ENCODE measurements at places on chromosomes 1 and 21. TPM values are rescaled to one million over a fixed set of nuclear protein-coding genes. Genes with fewer than 3 reads are reported as not detected.

Gene DARS2
- 9.1 TPM for total RNA-seq

Gene SH3GLB1
- 28.6 TPM for total RNA-seq

Gene SAMSN1
- 8.0 TPM for total RNA-seq

Gene OLIG1
- not detected for total RNA-seq

Gene GSTM5
- total RNA-seq: 183 TPM

Gene TP73
- total RNA-seq: 0.79 TPM

Gene PLPP3
- total RNA-seq: 171 TPM

Gene NBPF3
- total RNA-seq: 9.5 TPM

Gene IQCC
- 2.5 TPM for total RNA-seq

Gene CD2
- total RNA-seq: 0.30 TPM

Gene COL18A1
- total RNA-seq: 353 TPM

Gene OR2L5
- total RNA-seq: 0.23 TPM

Gene PRR9
- not detected for total RNA-seq

- DNase-seq: no peak
These were observed 655 bp upstream of the KIRREL1 start for GRCh38 chr1:157992833-157993146.

DNA sequence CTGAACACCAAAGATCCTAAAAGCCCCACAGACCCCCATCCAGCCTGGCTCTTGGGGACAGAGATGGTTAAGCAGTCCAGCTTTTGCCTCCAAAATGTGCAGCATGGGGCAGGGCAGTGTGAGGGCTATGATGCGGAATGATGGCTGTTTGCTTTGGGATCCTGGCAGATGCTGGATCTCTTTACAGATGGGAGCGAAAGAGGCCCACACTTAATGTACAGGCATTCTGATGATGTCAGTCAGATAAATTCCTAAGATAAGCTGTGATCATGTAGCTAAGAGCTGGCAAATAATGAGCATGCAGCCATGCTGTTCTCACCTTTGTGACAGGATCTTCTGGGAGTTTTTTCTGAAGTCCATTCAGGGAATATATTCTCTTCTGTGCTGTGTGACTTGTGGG, 17.6 kb upstream of the KCNQ4 start:
- no peak for DNase-seq

DNA sequence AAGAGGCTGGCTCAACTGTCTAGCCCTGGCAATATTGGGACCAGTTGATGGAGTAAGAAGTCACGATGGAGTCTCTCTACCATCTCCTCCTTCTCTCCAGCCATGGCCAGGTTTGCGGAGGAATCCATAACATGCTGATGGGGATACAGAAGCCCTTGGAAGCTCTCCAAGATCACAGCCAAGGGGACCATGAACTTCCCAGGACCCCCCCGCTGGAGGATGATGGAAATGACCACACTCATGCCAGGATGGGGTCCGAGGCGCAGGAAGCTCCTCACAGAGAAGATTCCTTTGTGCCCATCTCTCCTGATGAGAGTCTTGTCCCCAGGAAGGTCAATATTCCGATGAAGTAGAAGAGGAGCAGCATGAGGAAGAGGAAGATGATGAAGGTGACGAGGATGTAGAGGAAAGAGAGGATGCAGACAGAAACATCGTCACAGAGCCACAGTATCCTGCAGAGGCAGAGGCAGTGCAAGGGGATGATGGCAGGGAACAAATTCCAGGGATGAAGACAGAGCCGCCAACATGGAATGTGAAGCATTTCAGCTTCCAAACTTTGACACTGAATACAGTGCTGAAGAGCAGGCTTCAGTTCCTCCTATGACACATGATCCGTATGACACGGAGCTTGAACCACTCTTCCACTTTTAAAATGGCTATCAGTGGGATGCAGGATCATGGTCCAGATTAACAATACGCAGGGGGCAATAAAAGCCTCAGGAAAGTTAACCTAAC, 57.9 kb upstream of the EDN2 start:
- DNase-seq: no peak

- DNase-seq: no peak
These were observed 703 bp downstream of the AMIGO1 start for GRCh38 chr1:109508873-109509175.

DNA sequence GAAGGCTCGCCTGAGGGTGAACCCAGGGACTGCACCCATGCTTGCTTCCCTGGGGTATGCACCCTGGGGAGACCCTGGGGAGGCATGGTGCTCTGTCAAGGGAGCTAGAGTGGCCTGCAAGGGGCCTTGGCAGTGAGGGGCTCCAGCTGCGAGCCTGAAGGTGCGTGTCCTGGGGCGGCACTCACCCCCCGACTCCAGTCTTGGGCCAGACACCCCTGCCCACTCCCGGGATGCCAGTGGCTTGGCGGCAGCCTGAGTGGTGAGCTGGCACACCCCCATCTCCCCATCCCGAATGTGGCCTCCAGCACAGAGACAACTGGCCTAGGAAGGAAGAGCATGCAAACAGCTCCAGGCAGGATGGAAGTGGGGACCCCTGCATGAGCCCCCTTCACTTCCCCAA, 2.6 kb downstream of the SUMO3 start:
- DNase-seq: no peak

DNA sequence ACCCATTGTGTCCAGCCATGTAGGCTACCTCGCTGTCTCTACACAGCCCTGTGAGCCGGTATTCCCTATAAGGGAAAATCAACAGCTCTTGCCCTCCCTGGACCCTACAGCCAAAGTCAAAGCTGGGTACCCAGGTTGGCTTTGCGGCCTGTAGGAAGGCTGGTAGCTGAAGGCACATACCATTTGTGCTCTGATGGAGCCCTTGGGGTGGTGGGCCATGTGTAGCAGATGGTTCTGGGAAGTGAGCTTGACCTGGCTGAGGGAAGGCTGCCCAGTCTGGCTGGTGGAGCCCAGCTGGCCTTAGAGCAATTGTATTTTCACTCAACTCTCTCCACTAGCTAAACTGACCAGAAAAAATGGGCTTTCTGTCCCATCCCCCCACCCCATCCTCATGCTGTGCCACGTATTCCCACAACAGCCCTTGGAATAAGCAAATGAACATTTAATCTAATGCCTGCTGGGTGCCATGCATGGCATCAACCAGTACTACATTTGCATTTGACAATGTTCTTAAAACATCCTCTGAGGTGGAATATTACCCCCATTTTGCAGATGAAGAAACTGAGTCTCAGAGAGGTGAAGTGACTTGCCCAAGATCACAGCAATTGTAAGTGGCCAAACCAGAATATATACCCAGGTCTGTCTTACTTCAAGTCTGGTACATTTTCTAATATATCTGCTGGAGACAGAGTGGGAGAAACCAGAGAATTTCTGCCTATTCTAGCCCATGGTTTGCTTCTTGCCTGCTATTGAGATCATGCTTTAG, 56.8 kb downstream of the NDUFS5 start:
- DNase-seq: peak; percentile 24

GRCh38 chr1:213962508-213962907, 25.3 kb upstream of the PROX1 start:
- no peak for DNase-seq

DNA sequence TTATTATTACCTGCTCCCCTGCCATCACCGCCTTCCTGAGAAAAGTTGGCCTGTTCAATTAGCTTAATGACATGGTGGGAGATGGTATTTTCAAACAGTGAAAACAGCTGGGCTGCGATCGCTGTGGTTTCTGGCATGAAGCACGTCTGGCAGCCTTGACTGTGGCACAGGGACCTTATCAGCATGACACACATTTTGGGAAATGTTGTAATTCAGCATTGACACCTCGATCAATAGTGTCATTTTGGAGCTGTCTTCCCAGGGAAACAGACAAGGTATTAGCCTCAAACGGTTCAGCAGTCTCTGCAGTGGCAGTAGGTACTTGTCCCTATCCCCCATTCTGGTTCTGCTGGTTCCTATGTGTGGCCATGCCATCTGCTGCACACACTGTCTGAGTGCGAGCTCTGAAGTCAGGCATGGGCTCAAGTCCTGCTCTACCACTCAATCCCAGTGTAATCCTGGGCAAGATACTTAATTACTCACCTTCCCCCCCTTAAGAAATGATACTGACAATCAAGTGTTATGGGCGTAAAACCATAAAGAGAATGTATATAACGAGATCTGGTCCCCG, 154.5 kb upstream of the KCND3 start:
- DNase-seq: no peak

GRCh38 chr1:205678286-205679111, 1.8 kb downstream of the SLC45A3 start:
- DNase-seq: peak; percentile 54

- DNase-seq: no peak
These were observed 42.4 kb downstream of the DHCR24 start for GRCh38 chr1:54844564-54844963.

- no peak for DNase-seq
These were observed 26.2 kb upstream of the C1orf105 start for GRCh38 chr1:172394141-172394751.

- no peak for DNase-seq
These were observed 104.2 kb upstream of the IPO9 start for GRCh38 chr1:201724766-201725118.

- no peak for DNase-seq
These were observed 113.4 kb upstream of the ATP1A1 start for GRCh38 chr1:116259663-116260062.

GRCh38 chr1:36099681-36100341, 11.1 kb downstream of the ADPRS start:
- DNase-seq: peak; percentile 81

DNA sequence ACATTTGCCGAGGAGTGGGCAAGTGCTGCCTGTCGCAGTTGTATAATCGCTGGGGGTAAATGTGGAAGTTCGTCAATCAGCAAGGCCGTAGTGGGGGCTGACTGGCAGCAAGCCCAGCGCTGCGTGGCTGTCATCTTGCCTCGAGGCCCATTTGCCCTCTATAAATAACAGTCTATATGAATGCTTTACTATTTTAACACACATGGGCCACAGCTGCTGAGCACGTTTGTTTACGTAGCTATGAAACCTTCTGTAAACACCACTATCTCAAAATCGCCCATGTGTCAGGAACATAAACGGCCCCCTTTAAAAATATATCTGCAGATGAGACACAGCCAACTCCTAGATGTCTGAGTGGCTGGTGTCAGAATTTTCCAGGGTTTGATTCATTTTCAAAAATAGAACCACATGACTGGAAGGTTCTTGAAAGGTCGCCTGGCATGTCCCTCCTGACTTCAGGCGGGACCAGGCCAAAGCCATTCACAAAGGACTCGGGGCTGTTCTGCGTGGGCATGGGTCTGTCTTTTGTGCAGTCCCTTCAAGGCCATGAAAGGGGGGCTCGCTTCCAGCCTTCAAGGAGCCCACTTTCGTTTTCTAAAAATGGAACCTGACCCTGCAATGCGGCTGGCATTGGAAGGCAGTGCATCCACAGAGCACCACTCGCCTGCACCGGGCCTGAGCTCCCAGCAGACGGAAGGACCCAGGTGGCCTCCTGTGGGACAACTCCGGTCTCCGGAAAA, 205.5 kb downstream of the KCNJ6 start:
- no peak for DNase-seq

- no peak for DNase-seq
These were observed 52.8 kb downstream of the NRIP1 start for GRCh38 chr21:15011967-15012366.

DNA sequence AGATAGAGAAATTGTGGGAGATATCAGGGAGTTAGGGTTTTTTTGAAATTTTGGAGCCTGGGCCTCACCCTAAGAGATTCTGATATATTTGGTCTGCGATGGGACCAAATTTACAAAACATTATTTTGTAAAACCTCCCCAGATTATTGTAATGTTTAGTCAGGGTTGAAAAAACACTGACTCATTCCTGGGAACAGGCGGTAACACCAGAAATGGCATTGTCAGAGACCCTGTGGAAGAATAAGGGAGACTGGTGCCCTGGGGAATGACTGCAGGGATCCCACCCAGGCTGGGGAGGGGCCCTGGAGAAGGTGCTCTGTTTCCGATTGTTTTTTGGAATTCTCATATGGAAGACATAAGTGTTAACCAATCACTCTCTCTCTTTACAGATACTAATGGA, 13.1 kb upstream of the STRIP1 start:
- no peak for DNase-seq

DNA sequence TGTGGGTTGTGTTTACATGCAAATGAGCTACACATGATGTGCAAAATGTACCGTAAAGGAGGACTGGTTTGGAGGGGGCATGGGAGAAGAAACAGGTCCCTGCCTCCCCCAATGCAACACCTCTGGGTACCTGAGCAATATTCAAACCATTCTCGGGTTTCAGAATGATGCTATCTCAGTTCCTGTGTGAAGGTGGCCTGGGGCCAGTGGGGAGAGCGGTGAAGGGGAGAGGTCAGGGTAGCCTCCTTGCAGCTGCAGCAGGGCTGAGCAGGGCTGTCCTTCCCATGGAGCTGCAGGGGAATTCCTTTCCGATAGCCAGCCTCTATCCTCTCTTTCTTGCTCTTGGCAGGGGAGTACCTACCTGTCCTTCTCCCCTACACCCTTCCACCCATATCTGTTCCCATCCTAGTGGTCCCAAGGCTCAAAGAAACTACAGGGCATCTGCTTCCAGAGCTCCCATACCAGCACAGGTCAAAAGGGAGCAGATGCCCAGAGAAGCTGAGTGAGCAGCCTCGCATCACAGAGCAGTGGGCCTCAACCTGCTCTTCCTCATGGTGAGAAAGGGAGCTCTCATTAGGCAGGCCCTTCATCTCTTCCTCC, 11.9 kb downstream of the MEF2D start:
- DNase-seq: no peak

- DNase-seq: no peak
These were observed 38.6 kb upstream of the GPR88 start for GRCh38 chr1:100499194-100499811.

GRCh38 chr1:112723511-112723839, 8.3 kb upstream of the PPM1J start:
- no peak for DNase-seq

GRCh38 chr1:223031733-223032601, 111.1 kb downstream of the TLR5 start:
- no peak for DNase-seq

GRCh38 chr1:70265946-70266345, 44.8 kb downstream of the SRSF11 start:
- DNase-seq: no peak

GRCh38 chr1:93817819-93818569, 61.0 kb downstream of the DNTTIP2 start:
- no peak for DNase-seq

DNA sequence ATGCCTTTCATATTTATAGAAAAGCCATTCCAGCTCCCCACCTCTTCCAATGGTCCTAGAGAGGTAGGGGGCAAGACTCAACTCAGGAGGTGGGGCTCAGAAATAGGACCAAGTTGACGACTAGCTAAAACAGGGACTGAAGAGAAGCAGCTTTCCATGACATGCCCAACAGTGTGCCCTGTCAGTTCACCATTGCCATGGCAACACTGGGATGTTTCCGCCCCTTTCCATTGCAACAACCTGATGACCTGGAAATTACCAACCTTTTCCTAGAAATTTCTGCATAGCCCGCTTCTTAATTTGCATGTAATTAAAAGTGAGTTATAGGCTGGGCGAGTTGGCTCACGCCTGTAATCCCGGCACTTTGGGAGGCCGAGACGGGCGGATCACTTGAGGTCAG, 22.4 kb upstream of the INTS3 start:
- no peak for DNase-seq
